NCI-H1048 (cell line): ENCODE measurements at places on chromosomes 6 and 20.

DNA sequence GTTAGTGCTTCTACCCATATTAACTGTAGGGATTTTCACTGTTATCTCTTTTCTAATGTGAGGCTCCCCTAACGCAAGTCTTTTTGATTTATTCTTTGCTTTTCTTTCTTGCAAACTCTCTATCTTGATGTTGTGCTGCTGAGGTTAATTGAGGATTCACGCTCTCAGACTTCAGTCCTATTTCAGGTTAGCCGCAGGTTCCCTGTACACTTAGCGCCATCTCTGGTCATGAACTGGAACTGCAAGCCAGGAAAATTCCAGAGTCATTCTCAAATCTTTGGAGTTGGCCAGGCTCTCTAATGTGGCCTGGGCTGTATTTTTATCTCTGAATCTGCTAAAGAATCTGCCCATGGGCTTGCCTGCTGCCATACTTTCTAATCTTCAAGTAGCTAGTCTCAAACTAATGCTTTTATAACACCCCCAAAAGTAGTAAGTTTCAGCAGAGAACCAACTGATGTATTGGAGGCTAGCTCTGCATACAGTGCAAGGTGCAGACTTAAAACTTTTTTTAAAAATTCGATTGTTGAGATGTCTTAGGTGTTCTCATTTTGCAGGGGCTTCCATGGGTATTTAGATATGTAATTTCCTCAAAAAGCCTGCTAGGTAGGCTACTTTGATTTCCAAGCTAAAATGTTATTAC lies 91.1 kb upstream of the OPRM1 start:
- DNase-seq = no peak

GRCh38 chr20:1500496-1500895 lies 9.3 kb upstream of the SIRPB2 start:
- DNase-seq = no peak

GRCh38 chr6:12068899-12069557 lies 56.9 kb downstream of the HIVEP1 start:
- no peak for DNase-seq

DNA sequence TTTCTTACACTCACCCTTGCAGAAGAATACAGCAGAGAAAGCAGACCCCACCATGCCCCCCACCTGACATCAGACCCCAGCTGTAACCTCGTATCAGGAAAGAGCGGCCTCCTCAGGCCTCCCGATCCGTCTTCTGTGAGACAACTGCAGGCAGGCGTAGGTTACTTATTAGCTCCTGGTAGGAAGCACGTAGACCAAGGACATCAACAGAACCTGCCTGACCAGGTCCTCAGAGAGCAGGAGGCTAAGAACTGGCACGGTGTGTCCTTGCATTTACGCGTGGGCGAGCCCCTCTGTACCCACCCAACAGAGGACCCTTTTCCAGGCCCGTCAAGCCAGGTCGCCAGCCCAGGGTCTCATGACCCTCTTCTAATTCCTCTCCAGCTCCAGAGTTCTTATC lies 51.0 kb downstream of the ABHD12 start:
- no peak for DNase-seq

GRCh38 chr20:7722564-7722963 lies 217.7 kb downstream of the HAO1 start:
- no peak for DNase-seq

DNA sequence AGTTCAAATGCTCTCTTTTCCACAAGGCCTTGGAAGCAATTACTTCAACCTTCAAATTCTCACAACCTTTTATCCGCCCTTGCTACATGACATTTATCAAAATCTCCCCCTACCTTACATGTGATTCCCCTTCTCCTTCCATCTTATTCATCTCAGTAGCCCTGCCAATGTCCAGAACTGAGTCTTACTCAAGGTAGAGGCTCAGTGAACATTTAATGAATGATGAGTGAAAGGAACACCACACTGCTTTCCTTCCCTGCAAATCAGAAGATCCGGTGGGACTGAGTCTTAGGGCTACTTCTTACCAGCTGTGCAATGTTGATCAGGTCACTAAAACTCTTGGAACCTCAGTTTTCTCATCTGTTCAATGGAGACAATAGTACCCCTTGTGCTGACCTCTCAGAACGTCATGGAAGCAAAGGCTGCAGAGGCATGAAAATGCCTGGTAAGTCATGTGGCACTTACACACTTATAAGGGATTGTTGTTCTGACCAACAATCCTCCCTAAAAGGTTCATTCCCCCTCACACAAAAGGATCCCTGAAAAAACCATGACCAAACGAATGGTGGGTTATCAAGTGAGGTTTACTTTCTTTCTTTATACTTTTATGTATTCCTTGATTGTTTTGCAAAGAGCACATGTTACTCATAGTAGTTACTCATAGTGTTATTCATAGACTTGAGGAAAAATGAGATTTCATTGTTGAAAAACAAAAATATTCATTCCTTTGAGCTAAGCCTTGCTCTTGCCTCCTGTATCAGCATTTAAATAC lies 6.5 kb downstream of the MDGA1 start:
- DNase-seq = no peak

DNA sequence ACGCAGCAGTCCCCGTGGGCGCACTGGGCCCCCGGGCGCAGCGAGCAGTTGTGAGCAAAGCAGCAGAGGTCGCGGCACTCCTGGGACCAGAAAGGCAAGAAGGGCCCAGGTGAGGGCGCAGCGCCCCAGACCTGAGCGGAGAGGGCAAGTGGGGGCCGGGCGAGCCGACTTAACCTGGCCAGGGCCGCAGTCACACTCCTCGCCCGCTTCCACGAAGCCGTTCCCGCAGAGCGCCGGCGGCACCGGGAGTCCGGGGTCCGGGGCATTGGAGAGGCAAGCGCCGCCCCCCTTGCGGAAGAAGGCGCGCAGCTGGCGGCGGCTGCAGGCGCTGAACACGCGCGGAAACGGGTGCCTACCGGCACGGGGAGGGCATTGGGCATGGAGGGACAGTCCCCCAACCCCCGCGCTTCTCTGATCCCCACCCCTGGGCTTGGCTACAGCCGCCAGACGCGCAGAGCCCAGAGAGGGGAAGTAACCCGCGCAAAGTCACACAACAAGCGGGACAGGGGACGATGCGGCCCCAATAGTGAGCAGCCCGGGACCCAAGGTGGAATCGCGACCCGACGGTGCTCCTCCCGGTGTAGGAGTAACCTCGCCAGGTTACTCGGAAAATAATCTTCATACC lies 9.2 kb downstream of the ADAM33 start:
- DNase-seq = no peak

DNA sequence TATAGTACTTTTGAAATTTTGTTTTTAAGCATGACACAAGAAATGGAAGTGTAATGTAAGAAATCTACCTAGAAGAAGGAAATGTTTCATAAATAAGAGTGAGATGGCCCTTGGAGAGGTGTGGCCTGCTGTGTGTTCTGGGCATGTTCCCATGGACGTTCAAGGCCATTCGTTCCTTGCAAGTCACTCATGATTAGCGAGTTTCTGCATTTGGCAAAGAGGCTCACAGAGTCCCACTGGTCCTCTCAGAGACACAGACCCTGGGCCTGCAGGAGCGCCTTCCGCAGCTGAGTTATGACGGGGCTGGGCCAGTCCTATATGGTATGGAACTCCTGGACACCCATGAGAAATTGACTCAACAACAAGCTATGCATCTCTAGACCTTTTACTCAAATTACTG lies 7.2 kb downstream of the THBS2 start:
- no peak for DNase-seq

DNA sequence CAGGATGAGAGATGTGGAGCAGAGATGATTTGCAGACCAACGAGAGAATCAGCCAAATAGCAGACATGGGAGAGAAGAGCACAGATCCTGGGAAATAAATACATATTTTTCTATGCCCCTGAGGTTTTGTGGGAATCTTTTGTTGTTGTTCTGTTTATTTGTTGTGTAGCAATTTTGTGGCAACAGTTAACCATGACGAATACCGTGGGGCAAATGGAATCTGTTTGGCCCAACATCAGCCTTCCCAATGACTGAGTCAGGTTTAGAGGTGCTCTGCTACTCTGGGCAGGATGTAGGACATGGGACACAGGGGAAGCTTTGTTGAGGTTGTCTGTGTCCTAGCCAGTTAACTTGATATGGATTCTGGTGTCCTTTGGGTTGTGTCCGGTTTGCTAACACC lies 7.9 kb upstream of the SLC2A10 start:
- DNase-seq = no peak

DNA sequence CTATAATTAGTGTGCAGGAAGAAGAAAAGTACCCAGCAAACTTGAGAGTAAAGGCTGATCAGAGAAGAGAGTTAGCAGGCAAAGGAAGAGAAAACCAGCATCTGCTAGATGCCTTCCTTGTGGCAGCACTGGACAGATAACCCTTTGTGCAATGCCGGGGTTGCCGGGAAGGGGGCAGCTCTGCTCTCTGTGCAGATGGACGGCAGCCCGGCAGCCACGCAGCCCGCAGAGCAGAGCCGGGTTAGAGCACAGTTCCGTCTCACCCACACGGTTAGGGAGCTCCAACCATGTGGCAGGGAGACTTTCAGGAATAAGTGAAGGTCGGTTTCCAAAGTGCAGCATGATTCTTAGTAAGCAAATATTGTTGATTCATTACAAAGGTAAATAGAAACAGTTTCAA lies 80.0 kb upstream of the RPS6KA2 start:
- no peak for DNase-seq

- DNase-seq = no peak
Measured at GRCh38 chr6:150681578-150682395, 82.1 kb downstream of the PLEKHG1 start.

GRCh38 chr6:117531346-117531745 lies 48.9 kb downstream of the DCBLD1 start:
- DNase-seq = no peak

DNA sequence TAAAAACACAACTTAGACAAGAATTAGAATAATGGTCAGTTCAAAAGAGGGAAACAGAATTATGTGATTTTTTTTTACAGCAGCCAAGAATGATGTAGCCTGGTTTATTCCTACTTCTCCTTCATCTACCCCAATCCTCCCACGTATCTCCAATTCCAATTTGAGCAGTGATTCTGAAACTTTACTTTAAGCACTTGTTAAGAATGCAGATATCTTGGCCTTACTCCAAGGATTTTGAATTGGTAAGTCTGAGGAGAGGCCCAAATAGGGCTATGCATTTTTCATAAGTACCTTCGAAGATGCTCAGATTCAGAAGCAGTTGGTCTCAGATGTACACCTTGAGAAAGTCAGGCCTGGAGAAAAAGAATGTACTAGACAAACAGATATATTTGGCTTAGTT lies 233.4 kb upstream of the FLRT3 start:
- DNase-seq = no peak

DNA sequence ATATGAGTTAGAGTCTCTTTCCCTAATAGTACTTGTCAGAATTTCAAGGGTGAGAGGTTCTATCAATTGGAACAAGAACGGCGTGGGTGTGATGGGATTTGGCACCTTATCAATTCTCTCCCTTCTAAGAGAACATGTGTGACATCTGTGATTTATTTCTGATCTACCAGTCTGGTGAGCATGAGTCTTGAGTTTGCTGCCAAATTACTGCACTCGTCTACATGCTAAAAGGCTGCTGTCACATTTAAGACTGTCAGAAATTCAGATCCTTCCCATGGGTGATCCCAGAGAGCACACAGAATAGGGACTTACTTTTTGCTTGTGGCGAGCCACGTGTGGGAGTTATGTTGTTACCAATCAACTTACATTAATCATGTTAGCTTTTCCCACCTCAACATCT lies 370.2 kb upstream of the SASH1 start:
- DNase-seq = no peak

DNA sequence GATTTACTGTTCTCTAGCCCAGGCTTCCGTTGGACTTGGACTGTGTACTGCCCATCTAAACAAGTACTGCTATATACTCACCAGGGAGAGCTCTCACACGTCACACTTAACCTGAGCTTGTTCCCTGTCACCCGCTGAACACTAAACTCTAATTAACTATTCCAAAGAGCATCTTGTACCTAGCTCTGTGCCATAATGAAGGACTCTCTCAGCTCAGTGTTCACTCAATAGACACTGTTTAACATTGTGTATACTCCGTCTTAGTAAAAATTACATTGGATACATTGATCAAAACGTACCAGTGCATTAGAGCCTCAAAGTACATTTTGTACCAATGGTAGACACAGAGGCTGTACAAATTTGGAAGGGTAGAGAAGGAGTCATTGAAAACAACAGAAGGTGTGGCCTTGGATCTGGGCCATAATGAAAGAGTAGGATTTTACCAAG lies 55.4 kb upstream of the EPHA7 start:
- DNase-seq = no peak

GRCh38 chr6:152068622-152069261 lies 261.3 kb downstream of the ESR1 start:
- peak; percentile 2 for DNase-seq

GRCh38 chr6:134884752-134885151 lies 65.1 kb downstream of the ALDH8A1 start:
- no peak for DNase-seq

DNA sequence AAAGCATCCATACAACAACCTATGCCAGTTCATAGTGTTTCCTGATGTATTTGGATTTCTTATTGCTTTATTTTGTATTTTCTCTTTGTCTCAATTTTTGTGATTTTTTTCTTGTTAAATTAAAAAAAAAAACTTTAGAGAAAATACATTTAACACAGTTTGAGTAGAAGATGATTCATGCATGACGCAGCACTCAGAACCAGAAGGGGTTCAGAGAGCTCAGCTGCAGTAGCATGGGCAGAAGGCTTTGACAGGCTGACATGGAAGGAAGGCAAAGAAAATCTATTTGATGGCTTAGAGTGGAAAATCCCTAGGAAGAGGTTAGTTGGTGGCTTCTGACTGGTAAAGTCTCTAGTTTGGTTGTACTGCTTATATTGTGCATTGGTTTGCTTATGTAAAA lies 207.2 kb upstream of the STXBP5 start:
- no peak for DNase-seq

DNA sequence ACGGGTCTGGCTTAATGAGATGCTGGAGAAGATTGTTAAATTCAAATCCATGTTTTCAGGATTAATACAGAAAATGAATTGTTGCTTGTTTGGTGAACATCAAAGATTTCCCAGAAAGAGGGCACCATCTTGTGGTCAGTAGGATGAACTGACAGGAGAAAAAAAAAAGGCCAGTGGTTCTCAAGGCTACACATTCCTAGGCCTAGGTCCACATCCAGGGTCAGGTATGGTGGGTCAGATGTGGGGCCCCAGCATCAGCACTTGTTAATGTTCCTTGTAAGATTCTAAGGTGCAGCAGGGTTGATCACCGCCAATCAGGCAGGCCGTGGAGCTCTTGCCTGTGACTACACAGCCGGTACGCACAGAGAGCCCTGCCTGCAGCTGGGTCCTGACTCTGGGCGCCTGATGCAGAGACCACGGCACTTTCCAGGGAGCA lies 34.0 kb upstream of the FOXO3 start:
- peak; percentile 13 for DNase-seq

DNA sequence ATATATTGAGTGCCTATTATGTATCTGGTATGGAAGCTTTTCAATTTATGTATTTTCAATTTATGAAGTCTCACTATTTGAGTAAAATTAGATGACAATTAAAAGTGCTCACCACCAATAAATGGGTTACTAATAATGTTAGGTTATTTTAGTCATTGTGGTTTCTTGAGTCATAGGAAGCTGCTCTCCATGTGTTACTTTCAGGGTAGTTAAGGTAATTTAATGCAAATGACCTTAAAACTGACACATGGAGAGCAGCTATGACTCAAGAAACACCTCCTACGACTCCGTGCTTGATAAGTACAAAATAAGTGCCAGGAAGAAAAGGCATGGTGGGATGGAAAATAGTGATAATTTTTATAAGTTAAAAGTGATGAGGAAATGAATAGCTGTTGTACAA lies 16.5 kb upstream of the TINAG start:
- no peak for DNase-seq
